NCI-H345 (cell line): ENCODE measurements at places on chromosomes 3 and 15.
A peak's percentile ranks its signal among the peaks of the same experiment; 100 is the strongest.

DNA sequence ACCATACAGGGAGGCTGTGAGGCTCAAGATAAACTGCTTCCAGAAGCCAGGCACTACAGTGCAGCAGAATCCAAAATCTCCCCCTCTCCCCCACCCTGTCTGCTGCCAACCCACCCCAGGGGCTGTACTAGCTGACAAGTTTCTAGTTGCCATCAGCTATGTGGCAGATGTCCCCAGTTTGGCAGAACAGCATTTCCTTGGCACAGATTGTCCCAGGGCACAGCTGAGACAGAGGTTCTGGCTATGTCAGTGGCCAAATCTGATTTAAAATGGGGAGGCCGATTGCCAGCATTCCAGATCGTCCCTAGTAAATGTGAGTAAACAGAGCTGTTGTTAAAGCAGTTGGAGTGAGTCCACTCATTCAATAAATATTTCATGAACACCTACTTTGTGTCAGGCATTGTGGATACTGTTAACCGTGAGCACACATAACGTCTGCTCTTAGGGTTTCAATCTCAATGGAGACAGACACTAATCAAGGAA is 28.0 kb upstream of the CCDC174 start:
- DNase-seq = no peak

DNA sequence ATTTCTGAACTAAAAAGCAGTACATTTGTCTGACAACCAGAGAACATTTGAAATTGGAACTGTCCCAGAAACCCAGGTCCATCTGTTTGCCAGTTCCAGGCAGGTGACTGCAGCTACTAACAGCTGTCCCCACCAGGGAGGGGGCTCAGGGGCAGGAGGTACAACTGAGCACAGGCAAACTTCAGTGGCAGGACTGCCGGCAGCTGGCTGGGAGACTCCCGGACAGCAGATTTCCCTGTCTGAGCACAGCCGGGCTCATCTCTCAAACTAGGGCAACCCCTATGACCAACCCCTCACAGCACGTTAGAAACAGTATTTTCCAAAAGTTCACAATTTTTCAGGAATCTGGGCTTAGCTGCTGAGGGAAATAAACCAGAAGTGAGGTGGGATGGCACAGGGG is 88.8 kb downstream of the MEGF11 start:
- no peak for DNase-seq

- no peak for DNase-seq
Measured at GRCh38 chr3:76961284-76961683, 78.6 kb upstream of the ROBO2 start.

DNA sequence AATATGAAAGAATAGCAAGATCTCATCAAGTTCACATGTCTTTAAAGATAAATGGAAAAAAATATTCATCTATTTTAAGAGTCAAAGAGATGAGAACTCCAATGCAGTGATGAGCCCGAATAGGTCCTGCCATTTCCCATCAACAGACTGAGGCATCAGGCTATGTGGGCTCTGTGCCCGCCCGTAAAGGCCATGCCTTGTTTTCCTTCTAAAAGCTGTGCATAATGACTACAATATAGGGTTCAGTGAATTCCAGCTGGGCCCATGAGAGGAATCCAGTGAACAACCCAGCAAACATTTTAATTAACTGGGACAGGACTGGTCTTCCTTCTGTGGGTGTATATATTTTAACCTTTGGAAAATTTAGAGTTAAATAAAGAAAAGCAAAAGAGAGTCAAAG is 44.6 kb downstream of the RASGRP1 start:
- DNase-seq = no peak

GRCh38 chr3:169842960-169843359 is 26.8 kb downstream of the LRRC31 start:
- no peak for DNase-seq

DNA sequence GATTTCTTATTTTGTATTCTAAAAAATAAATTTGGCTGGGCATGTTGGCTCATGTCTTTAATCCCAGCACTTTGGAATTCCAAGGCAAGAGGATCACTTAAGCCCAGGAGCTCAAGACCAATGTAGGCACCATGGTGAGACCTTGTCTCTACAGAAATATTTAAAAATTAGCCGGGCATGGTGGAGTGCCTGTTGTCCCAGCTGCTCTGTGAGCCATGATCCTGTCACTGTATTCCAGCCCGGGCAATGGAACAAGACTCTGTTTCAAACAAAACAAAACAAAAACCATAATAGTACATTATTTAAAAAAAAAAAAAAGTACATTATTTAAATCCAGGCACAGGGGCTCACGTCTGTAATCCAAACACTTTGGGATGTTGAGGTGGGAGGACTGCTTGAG is 5.5 kb upstream of the RTF1 start:
- DNase-seq = no peak

DNA sequence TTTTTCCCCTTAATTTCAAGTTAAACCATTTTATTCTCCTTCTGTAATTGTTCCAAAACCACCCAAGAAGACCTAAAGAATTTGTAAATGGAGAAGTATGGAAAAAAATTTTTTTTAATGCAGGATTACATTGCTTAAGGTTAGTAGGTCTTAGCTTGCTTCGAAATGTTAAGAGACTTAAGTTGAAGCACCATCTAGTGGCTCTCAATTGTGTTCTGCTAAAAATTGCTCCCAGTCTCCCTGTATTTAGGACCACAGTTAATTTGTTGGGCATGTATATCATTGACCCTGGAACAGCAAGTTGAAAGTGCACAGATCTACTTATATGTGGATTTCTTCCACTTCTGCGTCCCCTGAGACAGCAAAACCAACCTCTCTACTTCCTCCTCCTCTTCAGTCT is 32.4 kb downstream of the CD200R1L start:
- DNase-seq = no peak

GRCh38 chr3:155230382-155230781 is 63.1 kb downstream of the STRIT1 start:
- DNase-seq = no peak

GRCh38 chr15:56869573-56869972 is 48.9 kb upstream of the TCF12 start:
- DNase-seq = peak; percentile 7

DNA sequence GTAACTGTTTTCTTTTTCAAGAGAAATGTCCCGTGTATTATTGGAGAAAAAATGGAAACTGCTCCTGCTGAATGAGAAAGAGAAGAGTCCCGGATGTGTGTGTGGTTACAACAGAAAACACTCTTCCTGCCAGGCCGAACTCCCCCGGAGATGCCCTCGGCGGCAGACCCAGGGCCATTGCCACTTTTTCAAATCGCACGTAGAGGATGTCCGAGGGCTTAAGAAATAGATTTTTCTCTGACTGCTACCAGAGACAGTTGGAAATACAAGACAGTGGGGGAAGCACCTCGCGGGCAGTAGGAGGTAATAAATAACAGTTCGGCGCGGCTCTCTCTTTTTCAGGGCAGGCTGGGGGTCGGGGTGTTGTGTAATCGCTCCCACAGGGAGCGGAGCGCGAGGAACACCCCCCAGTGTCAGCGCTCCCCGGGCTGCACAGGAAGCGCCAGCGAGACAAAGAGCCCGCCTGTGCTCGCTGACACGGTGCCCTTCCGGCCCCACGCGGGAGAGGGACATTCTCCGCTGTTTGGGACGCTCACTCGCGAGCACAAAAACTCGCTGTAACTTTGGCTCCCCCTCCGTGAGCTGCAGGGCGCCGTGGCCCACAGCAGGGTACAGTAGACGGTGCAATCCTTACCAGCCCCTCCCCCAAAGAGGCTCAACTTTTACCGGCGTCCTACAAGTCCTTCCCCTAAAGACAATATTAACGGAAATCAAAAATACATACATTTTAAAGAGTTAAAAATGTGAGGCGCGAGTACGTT is 1.1 kb downstream of the VGLL4 start:
- no peak for DNase-seq

- no peak for DNase-seq
Measured at GRCh38 chr3:16383864-16384263, 118.9 kb downstream of the OXNAD1 start.

- DNase-seq = no peak
Measured at GRCh38 chr3:171788546-171789351, 21.5 kb downstream of the PLD1 start.

DNA sequence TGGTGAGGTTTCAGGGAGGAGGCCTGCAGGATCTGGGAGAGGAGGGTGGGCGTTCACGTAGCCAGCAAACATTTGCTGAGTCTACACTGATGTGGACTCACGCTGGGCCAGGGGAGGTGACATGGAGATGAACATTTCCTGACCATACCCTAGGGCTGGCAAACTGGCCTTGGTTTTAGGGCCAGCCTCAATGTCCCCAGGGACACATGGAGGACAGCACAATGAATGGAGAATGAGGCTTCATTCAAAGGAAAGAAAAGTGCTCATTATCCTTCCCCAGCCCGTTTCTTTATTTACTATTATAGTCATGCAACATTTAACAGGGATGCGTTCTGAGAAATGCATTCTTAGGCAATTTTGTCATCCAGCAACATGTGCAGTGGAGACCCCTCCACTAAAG is 26.8 kb downstream of the ACAN start:
- DNase-seq = peak; percentile 42

- peak; percentile 41 for DNase-seq
Measured at GRCh38 chr3:87503900-87504498, 227.6 kb upstream of the POU1F1 start.

GRCh38 chr15:88894348-88894818 is 961 bp downstream of the HAPLN3 start:
- DNase-seq = no peak

- DNase-seq = no peak
Measured at GRCh38 chr3:78507196-78507984, 1260.4 kb downstream of the ROBO1 start.

- no peak for DNase-seq
Measured at GRCh38 chr3:189839576-189839975, 208.4 kb downstream of the TP63 start.

GRCh38 chr3:18556503-18557135 is 131.5 kb upstream of the SATB1 start:
- no peak for DNase-seq

DNA sequence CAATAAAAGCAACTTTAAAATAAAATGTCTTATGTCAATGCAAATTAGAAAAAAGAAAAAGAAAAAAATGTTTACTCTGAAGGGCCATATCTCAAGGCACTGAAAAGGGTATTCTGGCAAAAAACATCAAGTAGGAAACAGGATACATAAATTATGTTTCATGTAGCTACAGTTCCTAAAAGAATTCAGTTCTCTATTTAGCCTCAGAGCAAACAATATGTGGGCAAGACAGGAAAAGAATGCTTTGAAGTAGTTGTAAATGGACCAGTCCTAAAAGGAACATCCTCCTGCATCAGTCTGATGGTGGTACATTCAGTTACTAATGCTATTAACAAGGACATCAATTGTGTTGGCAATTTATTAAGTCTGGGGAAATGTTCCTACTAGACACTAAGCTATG is 8.1 kb downstream of the COMMD2 start:
- no peak for DNase-seq

- DNase-seq = no peak
Measured at GRCh38 chr3:152973575-152973974, 138.6 kb downstream of the P2RY1 start.

DNA sequence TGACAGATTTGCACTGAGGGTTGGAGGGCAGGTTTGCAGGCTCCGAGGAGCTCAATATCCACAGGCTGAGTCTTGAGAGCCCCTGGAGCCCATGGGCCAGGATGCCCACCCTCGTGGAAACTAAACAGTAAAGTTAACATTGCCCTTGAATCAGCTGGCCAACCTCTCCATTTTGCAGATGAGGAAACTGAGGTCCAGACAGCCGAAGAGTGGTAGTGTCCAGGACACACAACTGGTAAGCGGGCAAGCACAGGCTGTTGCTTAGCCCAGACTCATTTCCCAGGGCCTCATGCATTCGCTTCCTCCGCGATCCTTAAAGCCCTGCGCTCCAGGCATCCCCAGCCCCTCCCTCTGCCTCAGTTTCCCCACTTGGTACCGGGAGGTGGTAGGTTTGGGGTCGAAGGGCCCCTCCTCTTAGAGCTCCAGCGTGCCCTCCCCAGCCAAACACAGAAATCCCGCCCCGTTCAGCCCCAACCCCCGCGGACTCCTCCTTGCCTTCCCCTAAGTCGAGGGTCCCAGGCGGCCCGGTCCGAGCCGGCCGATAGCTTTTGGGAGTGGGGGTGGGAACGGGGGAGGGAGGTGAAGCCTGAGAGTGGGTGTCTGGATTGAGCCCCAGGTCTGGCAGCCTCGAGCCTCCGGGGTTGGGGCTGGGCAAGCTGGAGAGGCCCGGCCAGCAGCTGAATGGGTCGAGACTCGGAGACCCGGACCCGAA is 3.5 kb downstream of the PTH1R start:
- no peak for DNase-seq

- no peak for DNase-seq
Measured at GRCh38 chr3:152469248-152470025, 200.7 kb downstream of the MBNL1 start.

DNA sequence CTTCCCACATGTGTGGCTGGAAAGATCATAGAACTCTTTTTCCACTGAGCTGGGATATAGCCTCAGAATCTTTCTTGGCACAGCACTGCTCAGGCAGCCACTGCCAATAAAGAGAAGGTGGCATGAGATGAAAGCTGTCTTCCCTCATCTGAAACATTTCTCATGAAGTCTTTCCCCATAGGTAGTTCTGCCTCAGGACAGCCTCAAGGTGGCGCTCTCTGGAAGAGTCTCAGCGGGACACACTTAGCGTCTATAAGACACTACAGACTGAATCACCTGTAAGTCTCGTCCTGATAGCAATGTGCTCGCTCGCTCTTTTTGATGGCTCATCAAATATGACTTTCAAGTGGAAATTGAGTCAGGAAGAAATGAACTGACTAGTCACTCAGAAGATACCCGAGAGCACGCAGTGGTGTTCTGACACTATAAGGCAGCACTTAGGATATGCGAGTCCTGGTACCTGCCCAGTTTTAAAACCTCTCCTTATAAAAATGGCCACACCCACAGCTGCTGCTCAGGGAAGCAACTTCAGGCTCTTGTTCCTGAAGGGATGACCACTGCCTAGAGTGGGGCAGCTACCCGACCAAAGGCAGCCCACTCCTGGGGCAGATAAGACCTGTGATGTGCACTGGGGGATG is 269.5 kb downstream of the SUCLG2 start:
- DNase-seq = no peak

- DNase-seq = peak; percentile 37
Measured at GRCh38 chr3:66938338-66938963, 59.7 kb upstream of the KBTBD8 start.

DNA sequence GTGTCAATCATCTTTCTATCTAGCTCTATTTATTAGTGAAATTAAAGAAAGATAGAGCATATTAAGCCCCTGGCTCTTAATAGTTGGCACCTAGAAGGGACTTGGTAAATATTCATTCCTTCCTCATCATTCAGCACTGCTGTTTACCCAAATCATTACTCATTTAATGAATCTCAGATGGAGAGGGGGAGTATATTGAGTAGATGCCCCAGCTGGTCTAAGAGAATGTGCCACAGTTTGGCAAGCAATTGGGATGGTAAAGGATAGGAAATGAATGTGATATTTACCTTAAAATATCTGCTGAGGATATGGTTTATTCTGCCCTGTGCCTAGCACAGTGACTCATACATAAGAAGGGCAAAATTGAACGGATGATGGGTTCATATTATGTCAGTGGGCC is 6.0 kb downstream of the IL1RAP start:
- no peak for DNase-seq

- DNase-seq = no peak
Measured at GRCh38 chr15:60853109-60853508, 374.2 kb upstream of the ICE2 start.

- DNase-seq = no peak
Measured at GRCh38 chr15:92009162-92009561, 155.7 kb downstream of the SLCO3A1 start.

GRCh38 chr15:81911022-81911971 is 134.5 kb downstream of the MEX3B start:
- DNase-seq = no peak
